ENCODE measurements at places on chromosomes 7 and 10. TPM values are rescaled to one million over a fixed set of nuclear protein-coding genes. Genes with fewer than 3 reads are reported as not detected.

DNA sequence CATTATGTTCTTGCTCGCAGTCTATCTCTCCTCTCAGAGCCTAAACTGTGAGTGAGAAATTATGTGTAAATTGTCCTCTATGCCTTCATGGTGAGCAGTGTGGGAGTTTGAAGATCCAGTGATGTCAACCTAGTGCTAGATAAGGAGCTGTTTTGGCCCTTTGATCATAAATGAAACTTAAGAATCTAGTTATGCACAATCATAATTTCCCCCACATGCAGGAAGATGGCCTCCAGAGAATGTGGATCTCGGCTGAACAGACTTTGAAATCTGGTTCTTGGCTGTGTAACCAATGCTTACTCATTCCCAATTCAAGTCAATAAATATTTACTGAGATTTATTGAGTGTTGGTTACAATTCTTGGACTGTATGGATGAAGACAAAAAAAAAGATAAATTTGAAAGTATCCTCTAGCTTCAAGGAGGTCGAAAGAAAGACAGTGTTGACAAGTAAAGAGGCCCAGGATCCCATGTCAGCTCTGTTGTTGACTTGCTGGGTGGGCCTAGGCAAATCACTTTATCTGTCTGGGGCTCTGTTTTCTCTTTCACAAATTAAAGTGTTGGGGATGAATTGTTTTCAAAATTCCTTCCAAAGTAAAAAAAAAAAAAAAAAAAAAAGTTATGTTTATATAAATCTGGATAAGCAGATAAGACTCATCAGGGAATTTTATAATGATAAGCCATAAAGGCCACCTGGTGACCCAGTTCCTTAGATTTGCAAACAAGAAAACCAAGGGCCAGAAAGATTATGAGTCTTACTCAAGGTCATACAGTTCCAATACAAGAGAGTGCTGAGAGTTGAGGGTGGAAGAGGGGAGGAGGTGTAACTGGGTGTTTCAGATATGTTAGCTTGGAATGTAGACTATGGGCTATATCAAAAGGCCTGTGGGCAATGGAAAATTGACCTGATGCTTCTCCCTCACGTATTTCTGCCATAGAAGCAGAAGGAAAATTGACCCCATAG, 969.9 kb downstream of the KCNMA1 start:
- H3K4me1 ChIP-seq, result no peaks in the 10 kb centered on the region
- H3K27ac ChIP-seq, result no peak overlapping the region
- no peak overlapping the region for H3K4me3 ChIP-seq

DNA sequence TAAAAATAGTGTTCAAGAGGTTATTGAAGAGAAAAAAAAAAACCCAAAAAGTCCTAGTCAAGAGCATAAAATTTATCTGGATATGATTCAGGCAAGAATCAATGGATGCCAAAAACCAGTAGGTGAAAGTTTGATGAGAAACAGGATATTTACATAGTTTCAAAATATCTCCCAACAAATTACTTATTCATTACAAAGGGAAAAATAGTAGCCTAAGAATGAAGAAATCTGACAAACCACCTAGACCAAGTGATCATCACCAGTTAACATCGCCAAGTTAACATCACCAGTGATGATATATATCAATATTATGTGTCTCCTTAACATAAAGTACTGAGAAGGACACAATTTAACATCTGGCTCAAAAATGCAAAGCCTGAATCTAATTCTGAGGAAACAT, 85.2 kb downstream of the RNLS start:
- H3K4me1 ChIP-seq, result no peaks in the 10 kb centered on the region
- DNase-seq, result no peak
- no peak overlapping the region for H3K4me3 ChIP-seq
- no peaks in the 10 kb centered on the region for H3K27me3 ChIP-seq
- H3K27ac ChIP-seq, result no peak overlapping the region

GRCh38 chr10:95242581-95243317, 48.1 kb downstream of the PDLIM1 start:
- no peak overlapping the region for H3K4me3 ChIP-seq
- H3K27ac ChIP-seq, result no peak overlapping the region
- no peak for DNase-seq
- no peaks in the 10 kb centered on the region for H3K36me3 ChIP-seq
- no peaks in the 10 kb centered on the region for H3K4me1 ChIP-seq
- H3K27me3 ChIP-seq, result no peaks in the 10 kb centered on the region

- H3K4me3 ChIP-seq, result no peak overlapping the region
- H3K4me1 ChIP-seq, result no peaks in the 10 kb centered on the region
- no peak overlapping the region for H3K27ac ChIP-seq
- H3K36me3 ChIP-seq, result no peaks in the 10 kb centered on the region
- H3K27me3 ChIP-seq, result no peaks in the 10 kb centered on the region
These were observed 21.6 kb upstream of the ATXN7L1 start for GRCh38 chr7:105897999-105898398.

DNA sequence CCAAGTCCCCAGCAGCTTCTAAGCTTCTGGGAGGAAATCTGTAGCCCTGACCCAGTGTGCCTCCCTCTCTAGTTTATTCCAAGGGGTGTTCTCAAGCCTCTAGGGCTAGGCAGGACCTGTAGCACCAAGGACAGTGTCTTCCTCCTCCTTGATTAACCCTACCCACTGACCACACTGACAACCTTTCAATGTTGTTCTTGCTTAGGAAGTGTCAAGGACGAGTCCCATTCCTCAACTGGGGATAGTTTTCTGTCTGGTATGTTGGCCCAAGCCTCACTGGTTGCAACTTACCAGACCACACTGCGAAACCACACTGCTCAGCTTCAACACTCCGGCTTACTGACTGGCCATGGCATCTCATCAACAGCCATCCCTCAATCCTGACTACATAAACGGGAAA, 100.0 kb downstream of the RNF216 start:
- H3K4me3 ChIP-seq, result no peak overlapping the region
- no peak overlapping the region for H3K27ac ChIP-seq
- H3K27me3 ChIP-seq, result no peaks in the 10 kb centered on the region
- peaks cover 29% of the 10 kb centered on the region for H3K36me3 ChIP-seq
- H3K4me1 ChIP-seq, result peaks cover 74% of the 10 kb centered on the region

- DNase-seq, result no peak
- H3K27ac ChIP-seq, result no peak overlapping the region
- H3K4me1 ChIP-seq, result peaks cover 6% of the 10 kb centered on the region
- no peaks in the 10 kb centered on the region for H3K36me3 ChIP-seq
- no peaks in the 10 kb centered on the region for H3K27me3 ChIP-seq
These were observed 45.1 kb upstream of the ADAM12 start for GRCh38 chr10:126433351-126433750.

Gene DGKI
- total RNA-seq, result not detected

Gene NPSR1
- not detected for total RNA-seq

Gene CDH23
- total RNA-seq, result 4.6 TPM

Gene CNPY1
- total RNA-seq, result not detected

Gene FRMPD2
- total RNA-seq, result not detected

Measured in CD4-positive, alpha-beta T cell (primary cell).